CD8-positive, alpha-beta memory T cell (primary cell): ENCODE measurements at places on chromosomes 6 and 20.

- no peak for DNase-seq
Measured at GRCh38 chr6:50003139-50003538, 18.7 kb downstream of the DEFB110 start.

GRCh38 chr6:31930962-31931361 is 3.4 kb downstream of the C2 start:
- DNase-seq = no peak

- DNase-seq = no peak
Measured at GRCh38 chr6:69019832-69020231, 384.8 kb downstream of the ADGRB3 start.

GRCh38 chr20:52145587-52145986 is 46.0 kb downstream of the ZFP64 start:
- DNase-seq = no peak

DNA sequence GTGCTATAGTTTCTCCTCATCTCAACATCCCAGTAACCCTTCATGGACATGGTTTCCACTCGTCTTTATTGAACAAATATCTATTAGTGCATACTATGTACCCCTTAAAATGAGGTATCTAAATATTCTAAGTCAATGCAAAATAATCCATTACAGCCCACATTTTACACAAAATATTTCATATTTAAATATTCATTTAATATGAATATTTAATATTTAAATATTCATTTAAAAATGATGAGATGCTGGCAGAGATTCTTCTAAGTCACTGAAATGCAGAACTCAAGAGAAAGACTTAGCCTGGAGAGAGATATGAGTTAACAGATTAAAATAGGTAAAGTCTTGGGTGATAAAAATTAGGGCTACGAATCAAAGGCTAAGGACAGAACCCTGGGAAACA is 17.9 kb downstream of the EPB41L2 start:
- no peak for DNase-seq

- DNase-seq = no peak
Measured at GRCh38 chr20:22566876-22567658, 17.3 kb downstream of the FOXA2 start.

DNA sequence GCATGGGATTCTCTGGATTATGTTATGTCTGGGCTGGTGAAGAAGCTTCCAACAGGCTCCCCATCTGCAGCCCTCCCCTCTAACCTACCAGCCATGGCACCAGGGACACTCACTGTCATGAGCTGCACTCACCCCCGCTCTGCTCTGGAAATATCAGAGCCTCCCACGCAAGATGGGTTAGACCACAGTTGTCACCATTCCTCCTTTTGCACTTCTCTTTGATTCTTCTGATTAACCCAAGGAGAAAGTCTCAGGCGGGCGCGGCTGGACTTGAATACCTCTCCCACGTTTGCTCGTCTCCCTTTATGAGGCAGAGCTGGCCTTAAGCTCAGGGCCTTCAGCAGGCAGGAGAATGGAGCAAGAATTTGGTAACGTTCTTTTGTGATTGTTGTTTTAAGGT is 128.1 kb downstream of the CEBPB start:
- no peak for DNase-seq

- DNase-seq = no peak
Measured at GRCh38 chr6:12504325-12504966, 212.1 kb upstream of the PHACTR1 start.

- DNase-seq = no peak
Measured at GRCh38 chr20:18678549-18679419, 90.9 kb downstream of the DTD1 start.

DNA sequence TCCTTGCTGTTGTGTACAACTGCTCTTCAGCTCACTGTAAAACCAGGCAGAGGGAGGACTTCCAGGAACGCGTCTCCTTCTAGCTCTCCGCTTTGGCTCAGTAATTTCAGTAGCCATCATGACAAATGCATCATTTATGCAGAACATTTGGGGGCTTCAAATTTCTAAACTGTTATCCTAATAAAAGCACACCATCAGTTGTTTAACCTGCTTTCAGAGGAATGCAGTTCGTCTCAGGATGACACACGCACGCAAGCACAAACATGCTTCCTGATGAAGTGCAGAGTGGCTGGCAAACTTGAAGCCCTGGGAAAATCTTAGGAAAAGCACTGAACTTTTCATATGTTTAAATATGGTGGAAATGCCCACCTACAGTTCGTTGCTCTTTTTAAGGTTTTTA is 24.4 kb downstream of the SLC22A23 start:
- DNase-seq = no peak

DNA sequence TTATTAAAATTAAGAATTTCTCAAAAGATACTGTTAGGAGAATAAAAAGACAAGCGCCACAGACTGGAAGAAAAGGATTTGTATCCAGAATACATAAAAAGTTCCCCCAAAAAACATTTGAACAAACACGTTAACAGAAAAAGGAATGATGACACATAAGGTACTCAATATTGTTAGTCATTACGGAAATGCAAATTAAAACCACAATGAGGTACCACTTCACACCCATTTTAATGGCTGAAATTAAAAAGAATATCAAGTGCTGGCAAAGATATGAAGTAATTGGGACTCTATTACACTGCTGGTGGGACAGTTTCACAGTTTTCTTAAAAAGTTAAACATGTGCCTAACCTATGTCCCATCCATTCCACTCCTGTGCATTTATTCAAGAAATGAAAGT is 51.4 kb downstream of the HECA start:
- DNase-seq = no peak

DNA sequence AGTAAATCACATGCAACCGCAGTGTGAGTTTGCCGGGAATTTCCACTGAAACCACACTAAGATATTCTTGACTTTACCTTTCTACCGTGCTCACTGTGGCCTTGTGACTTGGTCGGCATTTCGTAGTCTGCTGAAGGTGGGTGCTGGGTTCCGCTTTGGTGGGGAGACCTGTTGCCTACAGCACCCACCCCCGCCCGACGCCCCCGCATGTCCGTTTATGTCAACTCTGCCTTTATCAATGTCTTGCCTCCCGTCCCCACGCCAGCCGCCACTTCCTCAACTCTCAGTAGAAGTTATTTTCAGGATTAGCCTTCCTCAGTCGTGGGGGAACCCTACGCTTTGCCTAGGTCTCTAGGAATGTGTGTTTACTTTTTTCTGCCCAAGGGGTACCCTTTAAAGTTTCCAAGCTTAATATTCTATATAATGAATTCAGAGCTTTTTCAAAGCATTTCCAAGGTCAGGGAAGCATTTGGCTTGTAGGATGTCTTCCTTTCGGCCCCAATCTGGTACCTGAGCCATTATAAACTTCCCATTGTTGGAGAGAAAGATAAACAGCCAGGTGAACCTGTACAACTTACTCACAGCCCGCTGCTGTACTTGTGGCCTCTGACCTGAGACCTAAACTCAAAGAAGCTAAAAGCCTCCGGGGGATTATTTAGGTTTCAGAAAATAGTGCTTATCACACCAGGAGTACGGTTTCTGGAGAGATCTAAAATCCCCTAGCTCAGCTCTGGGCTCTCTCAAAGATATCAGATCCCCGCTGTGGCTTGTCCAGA is 54.2 kb downstream of the TBC1D7 start:
- peak; percentile 60 for DNase-seq

DNA sequence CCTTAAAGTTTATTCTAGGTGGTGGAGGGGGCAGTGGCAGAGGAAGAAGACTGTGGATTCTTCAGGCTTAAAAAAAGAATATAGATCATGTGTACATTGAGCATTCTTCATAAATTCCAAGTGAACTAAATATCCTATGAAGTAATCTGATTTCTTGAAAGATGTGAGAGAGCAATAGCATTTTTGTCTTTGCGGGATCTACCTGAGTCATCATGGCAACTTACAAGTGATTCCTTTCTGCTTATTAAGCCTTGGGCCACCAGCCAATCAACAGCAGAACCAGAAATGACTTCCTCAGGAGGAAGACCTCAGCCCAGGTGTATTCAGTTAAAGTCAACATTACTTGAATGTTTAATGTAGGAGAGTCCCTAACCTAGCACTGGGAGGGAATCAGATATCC is 756.9 kb downstream of the TFAP2A start:
- DNase-seq = no peak

- DNase-seq = peak; percentile 44
Measured at GRCh38 chr20:47487175-47487917, 14.3 kb upstream of the NCOA3 start.

- no peak for DNase-seq
Measured at GRCh38 chr6:166459906-166460305, 77.2 kb upstream of the MPC1 start.

- no peak for DNase-seq
Measured at GRCh38 chr20:8829256-8829655, 239.6 kb upstream of the PLCB4 start.

DNA sequence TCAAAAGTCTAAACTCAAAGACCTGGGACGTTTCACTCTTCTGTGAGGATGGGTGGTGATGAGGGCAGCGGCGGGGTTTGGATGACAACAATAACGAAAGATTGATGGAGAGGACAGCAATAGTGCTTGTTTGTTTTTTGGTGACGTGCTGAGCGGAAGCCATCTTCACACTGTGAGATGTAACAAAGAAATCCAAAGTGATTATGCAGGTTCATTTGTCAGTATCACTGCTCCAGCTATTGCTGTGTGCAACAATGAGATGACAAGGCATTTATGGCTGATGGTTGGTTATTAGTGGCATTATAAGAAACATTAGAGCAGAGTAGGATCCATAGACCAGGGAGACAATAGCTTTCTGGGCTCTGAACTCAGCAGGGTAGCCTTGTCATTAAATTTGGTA is 306.7 kb downstream of the RNF144B start:
- DNase-seq = no peak

DNA sequence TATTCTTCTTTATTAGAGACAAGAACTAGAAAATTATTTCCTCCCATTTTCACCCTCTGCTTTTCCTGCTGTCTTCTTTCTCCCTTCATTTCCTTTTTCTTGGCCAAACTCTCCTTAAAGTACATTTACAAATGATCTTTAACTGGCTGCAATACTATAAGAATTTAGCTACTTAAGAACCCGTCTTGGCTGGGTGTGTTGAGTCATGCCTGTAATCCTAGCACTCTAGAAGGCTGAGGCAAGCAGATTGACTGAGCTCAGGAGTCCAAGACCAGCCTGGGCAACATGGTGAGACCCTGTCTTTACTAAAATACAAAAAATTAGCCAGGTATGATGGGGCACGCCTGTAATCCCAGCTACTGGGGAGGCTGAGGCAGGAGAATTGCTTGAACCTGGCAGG is 39.3 kb upstream of the SRPK1 start:
- DNase-seq = no peak

- DNase-seq = no peak
Measured at GRCh38 chr6:150354754-150355571, 13.8 kb upstream of the IYD start.

DNA sequence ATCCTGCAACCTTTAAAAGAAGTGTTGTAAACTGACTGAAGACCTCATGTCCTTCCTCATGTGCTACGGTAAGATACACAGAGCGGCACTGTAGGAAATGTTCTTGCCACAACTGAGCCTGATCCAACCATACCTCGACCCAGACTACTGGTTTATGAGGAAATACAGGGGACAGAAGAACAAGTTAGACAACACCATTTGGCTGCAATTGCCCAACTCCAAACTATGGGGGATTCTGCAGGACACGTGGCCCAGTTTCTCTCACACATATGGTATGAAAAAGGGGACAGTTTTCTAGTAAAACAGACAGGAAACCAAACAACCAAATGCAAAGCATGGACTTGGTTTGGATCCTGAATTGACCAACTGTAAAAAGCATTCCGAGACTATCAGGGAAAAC is 10.5 kb downstream of the PRPH2 start:
- DNase-seq = no peak

DNA sequence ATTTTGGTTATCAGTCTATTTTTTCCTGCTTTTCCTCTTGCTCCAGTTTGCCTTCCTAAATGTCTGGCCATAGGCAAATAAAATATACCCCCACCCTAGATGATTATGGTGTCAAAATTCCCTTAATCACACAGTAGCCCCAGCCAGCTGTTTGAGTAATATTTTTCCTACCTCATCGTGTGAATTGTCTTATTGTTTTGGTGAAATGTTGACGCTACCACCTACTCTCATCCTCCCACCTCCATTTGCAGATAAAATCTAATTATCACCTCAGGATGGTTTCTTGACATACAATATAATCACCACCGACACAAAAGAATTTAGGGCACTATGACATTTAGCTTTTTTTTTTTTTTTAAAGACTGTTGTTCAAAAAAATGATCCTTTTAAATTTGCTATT is 44.1 kb upstream of the FUCA2 start:
- DNase-seq = no peak

DNA sequence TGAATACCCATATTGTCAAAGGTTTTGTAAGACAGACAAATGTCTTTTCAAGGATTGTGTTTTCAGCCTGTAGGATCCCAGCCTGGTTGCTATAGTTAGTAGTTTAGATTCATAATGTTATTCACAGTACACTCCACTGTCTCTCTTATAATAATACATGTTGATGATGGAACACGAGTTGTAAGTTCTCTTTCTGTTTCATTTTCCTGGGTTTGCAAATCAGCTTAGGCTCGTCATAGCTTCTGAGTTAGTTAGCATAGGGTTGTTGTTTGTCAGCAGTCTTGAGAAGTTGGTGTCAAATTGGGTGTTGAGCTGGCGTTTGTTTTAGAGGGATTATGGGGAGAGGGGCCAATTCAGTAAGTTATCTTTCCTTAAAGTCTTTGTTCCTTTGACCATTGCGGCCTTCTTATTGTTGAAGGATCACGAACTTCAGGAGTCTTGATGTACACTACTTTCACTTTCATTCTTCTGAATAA is 45.8 kb downstream of the QKI start:
- no peak for DNase-seq

GRCh38 chr6:13304101-13304500 is 24.2 kb downstream of the TBC1D7 start:
- DNase-seq = no peak

- no peak for DNase-seq
Measured at GRCh38 chr20:5474646-5475550, 158.1 kb upstream of the PROKR2 start.

GRCh38 chr6:168157272-168158212 is 78.5 kb upstream of the FRMD1 start:
- DNase-seq = no peak

DNA sequence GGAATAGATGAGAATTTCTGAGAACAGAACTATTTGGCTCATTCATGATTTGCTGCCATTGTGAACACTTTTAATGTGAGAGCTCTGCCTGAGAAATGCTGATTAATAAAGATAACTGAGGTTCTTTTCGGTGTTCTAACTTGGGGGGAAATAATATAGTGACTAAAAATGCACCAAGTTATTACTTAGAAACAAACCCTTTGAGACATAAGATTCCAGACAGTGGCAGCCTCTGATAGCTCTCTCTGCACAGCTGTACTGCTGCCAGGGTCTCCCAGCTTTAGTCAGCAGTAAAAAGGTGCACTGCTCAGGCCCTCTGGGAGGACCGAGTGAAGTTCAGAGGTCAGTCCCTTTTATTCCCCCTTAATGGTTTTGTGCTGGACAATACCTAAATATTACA is 2.5 kb upstream of the PRDM1 start:
- DNase-seq = no peak
